Activated CD4-positive, alpha-beta T cell treated with anti-CD3 and anti-CD28 coated beads, Interleukin-2, amount 10 ng/mL, durations not matched to agents 24 days and 14 days (primary cell): ENCODE measurements at places on chromosomes 1 and 21.
A peak's percentile ranks its signal among the peaks of the same experiment; 100 is the strongest.

DNA sequence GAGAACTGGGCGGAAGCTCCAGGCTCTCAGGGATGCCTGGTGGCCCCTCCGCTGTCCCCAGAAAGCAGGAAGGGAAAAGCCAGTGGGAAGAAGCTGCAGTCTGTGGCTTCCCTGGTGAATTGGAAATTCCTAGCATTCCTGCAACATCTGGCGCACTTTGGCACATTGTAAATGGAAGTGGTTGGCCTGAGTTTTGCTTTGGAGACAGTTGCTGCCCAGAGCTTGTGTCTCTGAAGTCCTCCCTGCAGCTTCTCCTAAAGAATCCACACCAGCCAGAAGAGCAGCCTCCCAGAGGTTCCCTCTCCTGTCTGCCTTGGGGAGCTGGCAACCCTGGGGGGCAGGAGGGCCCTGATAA is 48.2 kb downstream of the ARHGEF10L start:
- no peak overlapping the region for H3K4me3 ChIP-seq
- H3K36me3 ChIP-seq = no peaks in the 10 kb centered on the region
- H3K27me3 ChIP-seq = no peaks in the 10 kb centered on the region
- DNase-seq = no peak
- no peak overlapping the region for H3K27ac ChIP-seq

GRCh38 chr1:195195423-195196057 is 1412.7 kb downstream of the KCNT2 start:
- H3K27me3 ChIP-seq = peaks cover 11% of the 10 kb centered on the region
- peaks cover 12% of the 10 kb centered on the region for H3K4me1 ChIP-seq
- peak overlapping the region; percentile 42 for H3K27ac ChIP-seq
- peak; percentile 68 for DNase-seq
- no peaks in the 10 kb centered on the region for H3K36me3 ChIP-seq
- no peak overlapping the region for H3K4me3 ChIP-seq

GRCh38 chr1:246106342-246106763 is 400.7 kb downstream of the SMYD3 start:
- no peak overlapping the region for H3K4me3 ChIP-seq
- no peaks in the 10 kb centered on the region for H3K36me3 ChIP-seq
- H3K27me3 ChIP-seq = no peaks in the 10 kb centered on the region
- no peaks in the 10 kb centered on the region for H3K4me1 ChIP-seq
- DNase-seq = no peak

DNA sequence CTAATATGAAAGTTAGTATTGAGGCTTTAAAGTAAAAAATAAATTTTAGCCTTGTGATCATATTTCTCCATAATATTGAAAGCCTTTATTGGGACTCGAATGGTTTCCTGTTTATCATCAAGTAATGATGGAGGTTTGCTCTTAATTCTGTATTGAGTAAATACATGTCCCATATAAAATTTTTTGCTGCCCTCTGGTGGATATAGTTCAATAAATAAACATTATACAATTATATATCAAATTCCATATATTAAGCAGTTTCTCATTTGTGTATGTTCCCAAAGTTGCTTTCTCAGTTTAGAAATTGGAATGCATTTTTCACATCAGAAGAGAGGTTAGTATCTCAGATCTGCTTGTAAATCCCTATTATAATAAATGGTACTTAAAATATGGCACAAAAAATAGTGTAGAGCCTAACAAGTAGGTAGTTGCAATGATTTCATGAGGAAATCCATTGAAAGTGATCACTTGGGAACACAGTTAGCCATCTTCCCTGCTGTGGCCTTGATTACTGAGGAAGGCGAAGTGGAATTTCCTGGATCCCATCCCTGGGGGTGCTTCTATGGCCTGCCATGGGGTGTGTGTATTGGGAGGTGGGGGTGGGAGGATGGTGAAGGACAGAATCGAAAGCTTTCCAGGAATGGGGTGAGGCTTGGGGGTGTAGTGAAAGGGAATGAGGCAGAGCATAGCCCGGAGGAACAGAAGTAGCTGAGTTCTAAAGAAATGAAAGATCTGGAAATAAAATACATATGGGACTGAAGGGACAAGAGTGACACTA is 84.1 kb upstream of the C21orf91 start:
- no peak overlapping the region for H3K4me3 ChIP-seq
- no peak for DNase-seq
- H3K27ac ChIP-seq = no peak overlapping the region
- H3K27me3 ChIP-seq = peaks cover 3% of the 10 kb centered on the region
- H3K4me1 ChIP-seq = peaks cover 13% of the 10 kb centered on the region

GRCh38 chr1:200875416-200875815 is 2.6 kb downstream of the GPR25 start:
- H3K27ac ChIP-seq = no peak overlapping the region
- peak; percentile 38 for DNase-seq
- peaks cover 8% of the 10 kb centered on the region for H3K4me1 ChIP-seq

DNA sequence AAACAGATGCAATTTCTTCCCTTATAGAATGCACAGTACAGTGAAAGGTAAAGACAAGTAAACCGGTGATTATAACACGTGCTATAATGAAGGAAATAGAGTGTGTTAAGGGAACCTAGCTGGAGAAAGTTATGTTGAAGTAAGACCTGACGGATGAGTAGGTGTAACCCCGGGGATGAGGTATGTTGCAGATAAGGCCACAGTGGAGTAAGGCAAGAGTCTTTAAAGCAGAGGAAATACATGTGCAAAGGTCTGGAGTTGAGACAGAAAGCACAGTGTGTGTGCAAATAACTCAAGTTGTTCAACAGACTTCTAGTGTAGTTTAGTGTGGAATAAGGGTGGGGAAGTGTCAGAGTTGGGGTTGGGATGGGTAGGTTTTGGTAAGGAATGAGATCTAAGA is 2.9 kb downstream of the DBT start:
- no peak overlapping the region for H3K27ac ChIP-seq
- peaks cover 2% of the 10 kb centered on the region for H3K36me3 ChIP-seq
- H3K4me3 ChIP-seq = no peak overlapping the region
- DNase-seq = peak; percentile 50
- H3K4me1 ChIP-seq = peaks cover 12% of the 10 kb centered on the region

DNA sequence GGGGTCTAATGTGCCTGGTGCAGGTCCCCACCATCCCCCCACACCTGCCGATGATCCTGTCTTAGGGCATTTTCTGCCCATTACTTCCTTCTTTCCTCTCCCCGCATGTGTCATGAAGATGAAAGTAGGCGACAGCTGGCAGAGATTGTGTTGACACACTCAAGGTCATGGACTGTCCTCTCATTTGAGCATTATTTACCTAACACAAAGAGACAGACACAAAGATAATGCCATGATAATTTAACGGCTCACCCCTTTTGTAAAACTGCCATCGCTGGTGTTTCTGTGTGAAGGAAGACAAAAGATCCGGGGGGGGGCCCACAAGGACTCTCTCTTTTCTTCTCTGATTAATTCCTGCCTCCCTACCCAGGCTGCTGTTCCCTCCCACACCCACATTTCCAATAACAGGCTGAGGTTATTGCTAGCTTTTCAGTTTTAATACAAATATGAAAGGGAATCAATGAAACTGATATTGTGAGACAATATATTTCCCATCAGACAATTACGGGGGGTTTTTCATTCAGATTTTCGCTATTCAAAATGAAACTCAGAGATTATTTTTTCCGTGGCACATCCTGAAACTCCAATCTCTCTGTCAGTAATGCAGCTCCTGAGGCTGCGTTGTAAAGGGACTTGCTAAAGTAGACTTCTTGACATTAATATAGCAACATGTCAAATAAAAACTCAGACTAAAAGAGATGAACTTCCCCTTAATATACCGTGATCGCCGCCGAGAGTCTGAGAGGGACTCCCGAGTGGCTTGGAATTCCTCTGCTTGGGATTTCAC is 561.1 kb downstream of the NPHP4 start:
- no peak overlapping the region for H3K27ac ChIP-seq
- no peak for DNase-seq
- no peaks in the 10 kb centered on the region for H3K4me1 ChIP-seq
- H3K36me3 ChIP-seq = no peaks in the 10 kb centered on the region
- no peak overlapping the region for H3K4me3 ChIP-seq
- peaks cover 26% of the 10 kb centered on the region for H3K27me3 ChIP-seq

GRCh38 chr1:161501234-161501633 is 4.0 kb upstream of the FCGR2A start:
- H3K4me1 ChIP-seq = peaks cover 9% of the 10 kb centered on the region
- H3K27me3 ChIP-seq = peaks cover 52% of the 10 kb centered on the region
- no peaks in the 10 kb centered on the region for H3K36me3 ChIP-seq
- H3K4me3 ChIP-seq = no peak overlapping the region
- DNase-seq = no peak
- H3K27ac ChIP-seq = no peak overlapping the region

- no peaks in the 10 kb centered on the region for H3K36me3 ChIP-seq
- no peak overlapping the region for H3K27ac ChIP-seq
- H3K4me3 ChIP-seq = no peak overlapping the region
- no peaks in the 10 kb centered on the region for H3K27me3 ChIP-seq
Observed at GRCh38 chr21:16088056-16088455, 358.3 kb downstream of the USP25 start.

DNA sequence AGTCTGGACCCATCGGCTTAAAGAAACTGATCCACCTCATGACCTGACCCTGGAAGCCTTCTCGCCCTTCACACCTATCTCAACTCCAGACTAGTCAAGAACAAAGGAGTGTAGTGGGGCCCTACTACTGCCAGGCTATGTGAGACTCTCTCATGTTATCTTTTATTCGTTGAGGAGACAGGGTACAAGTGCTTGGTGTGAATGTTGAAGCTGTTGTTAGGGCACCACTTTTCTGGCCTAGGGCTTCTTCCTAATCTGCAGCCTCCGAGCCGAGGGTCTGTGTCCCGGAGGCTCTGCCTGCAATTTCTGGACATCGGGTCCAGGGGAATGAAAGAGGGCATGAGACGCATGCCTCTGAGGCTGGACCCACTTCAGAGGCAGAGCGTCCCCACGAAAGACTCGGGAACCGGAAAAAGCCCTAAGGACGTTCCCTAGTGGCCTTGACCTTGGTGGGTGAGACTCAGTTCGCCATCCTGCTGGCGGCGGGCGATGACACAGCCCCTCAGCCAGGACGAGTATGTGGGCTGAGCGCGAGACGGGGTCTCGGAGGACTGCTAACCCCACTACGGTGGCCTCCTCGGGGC is 671 bp downstream of the DNAJC11 start:
- H3K27me3 ChIP-seq = no peaks in the 10 kb centered on the region
- H3K27ac ChIP-seq = peak overlapping the region; percentile 90
- H3K4me3 ChIP-seq = peak overlapping the region; percentile 91

GRCh38 chr1:213391445-213391844 is 340.4 kb downstream of the RPS6KC1 start:
- H3K27ac ChIP-seq = no peak overlapping the region
- no peaks in the 10 kb centered on the region for H3K27me3 ChIP-seq
- no peak for DNase-seq
- no peaks in the 10 kb centered on the region for H3K4me1 ChIP-seq
- no peak overlapping the region for H3K4me3 ChIP-seq

DNA sequence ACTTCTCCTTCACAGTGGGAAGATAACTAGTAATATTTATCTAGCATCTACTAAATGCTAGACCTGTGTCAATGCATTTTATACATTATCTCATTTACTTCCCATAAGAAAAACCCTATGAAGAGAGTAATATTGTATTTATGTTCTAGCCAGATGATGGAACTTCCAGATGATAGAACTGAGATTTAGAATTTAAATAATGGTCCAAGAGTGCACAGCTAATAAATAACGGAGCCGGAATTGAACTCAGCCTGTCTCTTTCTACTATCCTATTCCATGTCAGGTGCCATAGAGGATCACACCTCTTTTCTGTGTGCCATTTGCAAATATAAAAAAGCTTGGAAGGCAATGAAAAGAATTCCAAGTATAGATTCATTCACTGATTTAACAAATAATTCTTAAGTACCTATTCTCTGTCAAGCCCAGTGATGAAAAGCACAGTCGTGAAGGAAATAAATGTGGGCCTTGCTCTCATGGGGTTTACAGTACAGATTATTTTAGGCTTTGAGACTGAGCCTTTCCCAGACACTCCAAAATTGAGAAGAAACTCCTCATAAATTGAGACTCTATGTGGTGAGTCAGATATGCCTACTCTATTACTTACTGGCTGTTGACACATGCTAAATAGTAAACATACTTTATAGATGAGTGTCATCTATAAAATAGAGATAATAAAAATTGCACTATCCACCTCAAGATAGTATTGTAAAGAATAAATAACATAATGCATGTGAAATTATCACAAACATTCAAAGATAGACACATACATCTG is 378.0 kb upstream of the PRMT6 start:
- H3K27me3 ChIP-seq = no peaks in the 10 kb centered on the region
- no peaks in the 10 kb centered on the region for H3K4me1 ChIP-seq
- DNase-seq = no peak
- no peak overlapping the region for H3K4me3 ChIP-seq

DNA sequence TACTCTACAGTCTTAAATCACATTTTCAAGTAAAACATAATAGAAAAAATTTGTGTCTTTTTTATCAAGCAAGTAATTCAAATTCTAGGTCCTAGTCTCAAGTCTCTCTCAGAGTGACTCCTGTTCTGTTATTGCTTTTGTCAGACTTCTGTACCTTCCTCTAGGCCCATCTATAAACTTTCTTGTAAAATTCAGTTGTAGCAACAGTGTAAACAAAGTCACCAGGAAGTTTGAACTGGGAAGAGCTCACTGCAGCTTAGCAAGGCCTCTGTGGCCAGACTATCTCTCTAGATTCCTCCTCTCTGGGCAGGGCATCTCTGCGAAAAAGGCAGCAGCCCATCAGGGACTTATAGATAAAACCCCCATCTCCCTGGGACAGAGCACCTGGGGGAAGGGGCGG is 13.5 kb upstream of the ZNF678 start:
- no peak for DNase-seq
- H3K4me3 ChIP-seq = no peak overlapping the region
- no peak overlapping the region for H3K27ac ChIP-seq
- peaks cover 2% of the 10 kb centered on the region for H3K27me3 ChIP-seq
- H3K36me3 ChIP-seq = no peaks in the 10 kb centered on the region

DNA sequence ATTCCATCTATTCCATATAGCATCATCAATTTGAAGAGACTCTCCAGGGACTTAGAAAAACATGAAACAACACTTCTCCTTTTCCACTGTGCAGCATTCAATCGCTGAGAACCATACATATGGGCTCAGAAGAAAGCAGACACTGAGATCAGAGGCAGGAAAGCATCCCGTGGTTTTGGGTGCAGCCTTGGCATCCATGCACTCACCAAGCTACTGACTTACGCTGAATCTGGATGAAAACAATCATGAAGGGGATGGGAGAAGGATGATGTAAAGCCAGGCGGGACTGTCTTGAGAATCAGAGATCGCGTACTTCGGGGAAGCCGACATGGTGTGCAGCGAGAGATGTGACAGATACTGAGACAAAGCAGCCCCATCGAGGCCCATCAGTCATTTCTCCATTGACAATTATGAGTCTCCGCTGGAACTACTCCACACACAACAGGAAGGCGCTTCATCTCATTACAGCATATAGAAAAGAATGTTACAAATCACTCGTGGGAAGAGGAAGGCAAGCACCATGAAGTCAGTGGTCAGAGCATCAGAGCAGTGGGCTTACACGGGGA is 2.3 kb upstream of the TIAM1 start:
- no peak overlapping the region for H3K27ac ChIP-seq
- peaks cover 48% of the 10 kb centered on the region for H3K4me1 ChIP-seq
- H3K4me3 ChIP-seq = peak overlapping the region; percentile 4
- DNase-seq = no peak
